ENCODE measurements at places on chromosomes 5 and 9.

- no peak for DNase-seq
These were observed 211.6 kb downstream of the DTWD2 start for GRCh38 chr5:118776755-118777154.

DNA sequence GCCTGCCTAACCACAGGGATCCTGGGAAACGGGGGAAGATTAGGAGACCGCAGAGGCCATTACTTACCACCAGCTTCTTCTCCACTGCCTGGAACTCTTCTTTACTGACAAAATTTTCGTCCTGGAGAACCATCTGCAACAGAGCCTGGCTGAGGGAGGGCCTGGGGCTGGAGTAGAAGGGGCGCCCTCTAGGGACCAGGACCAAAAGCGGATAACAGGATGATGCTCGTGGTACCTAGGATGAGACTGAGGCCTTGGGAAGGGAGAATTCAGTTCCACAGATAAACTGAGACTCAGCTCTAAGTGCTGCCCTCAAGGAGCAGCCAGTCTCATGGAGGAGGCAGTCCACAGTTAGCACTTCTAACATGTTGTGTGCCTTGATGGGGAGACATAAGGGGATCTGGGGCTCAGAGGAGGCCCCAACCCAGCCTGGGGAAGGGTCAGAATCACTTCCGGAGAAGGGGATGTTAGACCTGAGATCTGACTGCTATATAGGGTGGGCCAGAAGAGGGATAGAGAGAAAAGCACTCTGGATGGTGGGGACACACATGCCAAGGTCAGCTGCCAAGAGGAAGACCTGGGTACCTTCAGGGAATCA lies 1.2 kb downstream of the SPATA24 start:
- peak; percentile 49 for DNase-seq

GRCh38 chr9:3528451-3528850 lies 2.6 kb upstream of the RFX3 start:
- no peak for DNase-seq

DNA sequence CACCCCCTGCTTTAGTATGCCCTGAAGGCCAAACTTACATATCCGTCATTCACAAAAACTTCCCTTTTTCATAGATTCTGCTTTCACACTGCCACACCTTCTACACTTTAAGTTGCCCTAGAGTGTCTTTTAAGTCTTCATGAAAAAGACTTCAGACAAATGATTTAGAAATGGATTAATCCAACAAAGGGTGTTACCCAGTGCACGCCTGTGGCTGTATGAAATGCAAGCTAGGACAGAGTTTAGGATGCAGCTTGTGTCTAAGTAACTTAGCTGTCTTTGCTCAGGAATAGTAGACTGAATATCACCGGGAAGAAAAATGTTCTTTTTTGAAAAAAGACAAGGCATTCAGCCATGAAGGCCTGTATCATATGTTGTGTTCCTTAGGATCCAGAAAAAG lies 210.0 kb downstream of the MPDZ start:
- no peak for DNase-seq

GRCh38 chr5:138605254-138605972 lies 30.2 kb upstream of the HSPA9 start:
- no peak for DNase-seq

DNA sequence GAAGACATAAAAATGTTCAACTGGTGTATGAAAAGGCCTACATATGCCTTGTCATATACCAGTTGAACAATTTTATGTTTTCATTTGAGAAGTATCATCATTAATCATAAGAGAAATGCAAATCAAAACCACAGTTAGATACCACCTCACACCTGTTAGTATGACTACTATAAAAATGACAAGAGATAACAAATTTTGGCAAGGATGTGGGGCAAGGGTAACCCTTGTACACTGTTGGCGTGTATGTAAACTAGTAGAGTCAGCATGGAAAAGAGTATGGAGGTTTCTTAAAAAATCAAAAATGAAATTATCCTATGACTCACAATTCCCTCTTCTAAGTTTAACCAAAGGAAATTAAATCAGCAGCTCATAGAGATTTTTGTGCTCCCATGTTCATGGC lies 250.4 kb upstream of the ST8SIA4 start:
- DNase-seq: no peak

GRCh38 chr5:157592594-157592993 lies 17.0 kb upstream of the ADAM19 start:
- DNase-seq: no peak

GRCh38 chr9:113617550-113617949 lies 154.0 kb downstream of the RGS3 start:
- peak; percentile 53 for DNase-seq

- DNase-seq: no peak
These were observed 33.9 kb downstream of the PNPLA7 start for GRCh38 chr9:137516144-137516917.

DNA sequence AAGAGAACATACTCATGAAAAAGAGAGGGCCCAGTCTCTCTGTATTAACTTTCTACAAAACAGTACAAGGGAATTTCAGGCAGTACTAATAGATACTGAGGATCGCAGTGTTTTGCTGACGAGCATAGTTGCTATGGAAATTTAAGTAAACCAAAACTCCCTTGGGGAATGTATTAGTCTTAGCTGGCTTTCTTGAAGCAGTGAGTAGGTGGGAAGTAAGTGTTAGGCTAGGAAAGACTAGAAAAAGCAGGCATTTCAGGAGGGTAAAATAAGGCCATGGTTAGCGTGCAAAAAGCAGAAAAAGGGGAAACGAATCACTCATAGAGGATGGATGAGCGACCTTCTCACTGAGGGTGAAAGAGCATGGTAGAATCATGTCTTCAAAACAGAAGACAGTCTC lies 84.3 kb upstream of the ACTBL2 start:
- no peak for DNase-seq

- no peak for DNase-seq
These were observed 1138.9 kb upstream of the WWC1 start for GRCh38 chr5:167152561-167152960.

DNA sequence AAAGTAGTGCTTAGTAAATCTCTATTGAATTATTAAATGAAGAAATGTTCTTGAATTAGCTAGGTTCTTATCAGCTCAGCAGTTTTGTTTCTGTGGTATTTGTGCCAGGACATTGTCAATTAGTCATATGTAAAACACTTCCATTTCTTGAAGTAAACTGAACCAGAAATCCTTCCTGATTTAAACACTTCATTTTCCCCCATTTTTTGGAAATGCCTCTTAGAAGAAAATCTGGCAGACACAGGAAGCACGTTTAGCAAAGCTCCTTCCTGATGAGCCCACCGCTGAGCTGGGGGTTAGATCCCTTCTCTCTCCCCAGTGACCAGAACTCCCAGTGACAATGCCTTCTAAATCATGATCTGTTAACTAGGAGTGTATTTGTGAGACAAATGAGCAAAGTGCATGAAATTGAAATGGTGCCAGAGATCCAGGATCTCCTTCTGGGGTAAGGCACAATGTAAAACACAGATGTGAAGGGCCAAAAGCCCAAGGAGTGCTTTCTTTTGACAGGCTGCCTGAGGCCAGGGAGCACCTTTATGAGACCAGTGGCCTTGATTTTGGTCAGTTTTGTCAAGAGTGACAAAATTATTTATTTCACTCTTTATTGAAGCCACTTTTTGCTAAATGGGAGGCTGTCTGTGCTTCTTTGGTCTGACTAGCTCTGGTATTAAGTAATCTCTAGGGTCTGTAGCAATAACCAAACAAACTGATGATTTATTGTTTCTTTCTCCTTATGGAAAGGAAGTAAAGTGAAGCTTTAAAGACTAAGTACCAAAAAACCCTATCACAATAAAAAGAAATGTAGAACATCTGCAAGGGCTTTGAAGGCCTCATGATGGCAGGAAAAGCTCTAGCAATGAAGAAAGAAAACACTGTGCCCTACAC lies 25.5 kb upstream of the RUSC2 start:
- DNase-seq: no peak

DNA sequence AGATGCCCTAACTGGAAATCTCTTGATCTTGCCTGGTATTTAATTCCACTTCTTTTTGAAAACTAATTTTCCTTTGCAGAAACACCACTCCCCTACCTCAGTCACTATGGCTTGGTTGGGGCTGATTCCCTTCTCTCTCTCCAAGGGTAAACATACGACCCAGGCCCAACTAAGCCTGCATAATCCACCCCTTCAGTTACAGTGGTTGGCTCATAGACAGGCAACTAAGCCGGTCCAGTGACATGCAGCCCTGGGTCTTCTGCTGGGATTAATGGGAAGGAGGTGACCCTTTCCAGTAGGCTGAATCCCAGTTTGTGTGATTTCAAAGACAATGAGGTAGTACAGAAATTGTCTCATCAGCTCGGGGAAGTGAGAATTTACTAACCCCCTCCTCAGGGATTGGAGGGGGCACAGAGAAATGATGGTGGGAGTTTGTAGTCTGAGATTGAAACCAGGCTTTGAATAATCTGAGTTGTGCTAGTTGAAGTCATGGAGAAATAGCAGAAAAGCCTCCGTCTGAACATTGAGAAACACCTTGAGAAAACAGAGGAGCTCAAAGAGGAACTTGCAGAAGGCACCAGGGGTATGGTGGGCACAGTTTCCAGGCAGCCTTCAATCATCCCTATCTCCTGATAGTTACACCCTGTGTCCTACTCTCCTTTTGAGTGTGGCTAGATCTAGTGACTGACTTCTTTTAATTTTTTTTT lies 148.9 kb downstream of the GCNT1 start:
- DNase-seq: no peak

GRCh38 chr5:93715761-93716160 lies 25.6 kb downstream of the POU5F2 start:
- DNase-seq: no peak

- DNase-seq: no peak
These were observed 521.3 kb upstream of the TRPC7 start for GRCh38 chr5:136886608-136887007.

GRCh38 chr9:90061187-90061586 lies 456.4 kb downstream of the GADD45G start:
- no peak for DNase-seq

DNA sequence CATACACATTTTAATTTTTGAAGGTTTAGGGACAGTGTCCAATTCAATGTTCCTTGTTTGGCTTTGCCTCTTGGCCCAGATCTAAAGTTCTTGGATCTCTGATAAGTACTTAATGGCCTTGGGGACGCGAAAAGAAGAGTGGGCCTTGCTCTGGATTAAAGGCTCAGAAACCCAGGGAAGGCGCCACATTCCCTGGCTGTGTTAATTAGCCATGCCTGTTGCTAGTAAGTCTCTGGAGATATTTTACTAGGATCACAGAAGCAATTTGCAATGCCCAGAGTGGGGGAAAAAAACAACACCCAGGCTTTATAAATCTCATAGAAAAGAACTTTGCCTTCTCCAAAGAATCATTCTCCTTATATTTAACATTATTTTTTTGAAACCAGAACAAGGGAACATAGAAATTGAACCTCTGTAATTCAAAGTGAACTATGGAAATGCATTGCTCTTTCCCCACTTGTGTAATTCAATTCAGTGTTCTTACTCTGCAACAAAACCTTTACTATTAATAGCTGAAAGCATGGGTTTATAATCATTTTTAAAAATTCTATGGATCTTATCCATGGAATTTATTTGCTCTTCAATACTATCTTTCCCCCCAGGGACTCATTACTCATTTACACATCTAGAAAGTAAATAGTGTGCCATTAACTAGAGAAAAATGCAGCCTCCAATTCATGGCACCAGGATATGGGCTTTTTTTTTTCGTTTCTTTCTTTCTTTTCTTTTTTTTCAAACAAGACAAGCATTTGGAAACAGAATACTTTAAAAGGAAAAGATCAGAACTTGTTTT lies 172.2 kb upstream of the ANKRD55 start:
- peak; percentile 66 for DNase-seq

Data from neural progenitor cell (in vitro differentiated cells).